HCT116 (cell line): ENCODE measurements at places on chromosomes 16 and 17. TPM values are rescaled to one million over a fixed set of nuclear protein-coding genes. Genes with fewer than 3 reads are reported as not detected.
A peak's percentile ranks its signal among the peaks of the same experiment; 100 is the strongest.

DNA sequence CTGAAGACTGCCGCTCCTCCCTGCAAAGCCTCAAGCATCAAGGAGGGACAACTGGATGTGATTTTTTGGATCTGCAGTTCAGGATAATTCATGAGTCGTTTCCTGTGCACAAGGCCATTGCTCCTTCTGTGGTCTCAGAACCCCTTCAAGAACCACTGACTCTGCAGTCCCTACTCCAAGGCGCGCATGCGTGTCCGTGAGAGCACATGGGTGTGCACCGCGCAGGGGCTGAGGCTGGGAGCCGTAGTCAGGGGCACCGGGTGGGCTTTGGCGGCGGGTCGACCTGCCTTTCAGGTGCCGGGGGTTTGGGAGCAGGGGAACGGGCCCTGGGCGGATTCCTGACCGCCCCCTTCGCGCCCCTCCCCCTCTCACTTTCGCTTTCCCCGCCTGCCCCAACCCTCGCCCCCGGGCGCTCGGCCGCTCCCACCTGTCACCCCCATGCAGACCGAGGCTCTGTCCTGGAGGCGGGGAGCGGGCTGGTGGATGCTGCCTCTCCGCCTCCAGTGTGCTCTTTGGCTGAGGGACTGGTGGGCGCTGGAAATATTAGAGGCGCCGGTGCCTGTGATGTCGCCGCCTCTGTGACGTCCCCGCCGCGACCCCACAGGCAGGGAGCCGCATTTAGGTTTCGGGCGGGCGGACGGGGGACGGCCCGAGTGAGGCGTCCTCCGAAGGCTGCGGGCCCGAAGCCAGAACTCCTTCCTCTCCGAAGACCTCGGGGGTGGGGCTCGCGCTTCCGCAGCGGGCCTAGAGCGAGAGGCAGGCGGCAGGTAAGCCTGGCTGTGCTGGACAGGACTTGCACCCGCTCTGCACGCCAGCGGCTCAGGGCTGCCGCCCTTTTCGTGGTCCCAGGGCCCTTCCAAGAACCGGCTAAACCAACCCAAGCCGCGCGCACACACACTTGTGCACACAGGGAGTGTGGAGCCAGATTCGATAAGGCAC, at the start of gene SPATA32:
Gene SPATA32, minus strand, starts transcription at position 518 of the 939 bp plus-strand sequence. Its CDS starts 78 bp downstream, at position 440.
- no peaks in the 10 kb centered on the region for H3K27me3 ChIP-seq
- no peak for DNase-seq
- H3K27ac ChIP-seq, result no peak within 1 kb of the TSS
- H3K36me3 ChIP-seq, result peaks cover 14% of the 10 kb centered on the region

DNA sequence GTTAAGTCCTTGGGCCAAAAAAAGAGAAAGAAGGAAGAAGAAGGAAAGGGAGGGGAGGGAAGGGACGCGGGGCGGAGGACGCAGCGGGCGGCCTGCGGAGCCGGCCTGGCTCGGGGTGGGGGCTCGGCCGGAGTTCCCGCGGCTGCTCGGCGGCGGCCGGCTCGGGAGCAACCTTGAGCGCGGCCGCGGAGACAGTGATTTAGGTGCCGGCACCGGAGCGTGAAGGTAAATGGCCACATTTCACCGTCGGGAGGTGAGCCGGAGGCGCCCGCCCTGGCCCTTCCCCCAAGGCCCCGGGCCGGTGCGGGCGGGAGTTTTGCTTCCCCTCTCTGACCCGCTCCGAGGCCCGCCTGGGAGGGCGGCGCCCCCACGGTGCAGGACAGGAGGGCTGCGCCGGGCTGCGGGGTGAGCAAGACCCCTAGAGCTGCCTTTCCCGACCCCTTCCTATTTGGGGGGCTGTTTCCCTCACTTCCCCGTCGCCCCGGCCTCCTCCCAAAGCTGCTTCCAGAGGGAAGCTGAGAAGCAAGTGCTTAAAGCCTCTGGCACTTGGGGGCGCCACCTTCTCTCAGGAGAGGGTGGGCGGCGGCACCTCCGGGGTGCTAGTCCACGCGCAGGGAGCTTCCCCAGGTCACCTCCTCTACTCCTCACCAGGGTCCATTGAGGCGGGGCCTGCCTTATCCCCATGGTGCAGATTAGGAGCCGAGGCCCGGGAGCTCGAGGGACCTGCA, 56.5 kb downstream of the MRM1 start:
- no peaks in the 10 kb centered on the region for H3K36me3 ChIP-seq
- H3K27me3 ChIP-seq, result no peaks in the 10 kb centered on the region
- H3K4me3 ChIP-seq, result no peak overlapping the region
- H3K27ac ChIP-seq, result no peak overlapping the region
- DNase-seq, result no peak

GRCh38 chr17:2380226-2380922, 20.5 kb downstream of the MNT start:
- DNase-seq, result no peak
- no peak overlapping the region for H3K27ac ChIP-seq
- H3K36me3 ChIP-seq, result peaks cover 3% of the 10 kb centered on the region; the same call in 1 of the 2 replicates
- no peak overlapping the region for H3K4me3 ChIP-seq
- H3K4me1 ChIP-seq, result no peaks in the 10 kb centered on the region
- H3K27me3 ChIP-seq, result no peaks in the 10 kb centered on the region

DNA sequence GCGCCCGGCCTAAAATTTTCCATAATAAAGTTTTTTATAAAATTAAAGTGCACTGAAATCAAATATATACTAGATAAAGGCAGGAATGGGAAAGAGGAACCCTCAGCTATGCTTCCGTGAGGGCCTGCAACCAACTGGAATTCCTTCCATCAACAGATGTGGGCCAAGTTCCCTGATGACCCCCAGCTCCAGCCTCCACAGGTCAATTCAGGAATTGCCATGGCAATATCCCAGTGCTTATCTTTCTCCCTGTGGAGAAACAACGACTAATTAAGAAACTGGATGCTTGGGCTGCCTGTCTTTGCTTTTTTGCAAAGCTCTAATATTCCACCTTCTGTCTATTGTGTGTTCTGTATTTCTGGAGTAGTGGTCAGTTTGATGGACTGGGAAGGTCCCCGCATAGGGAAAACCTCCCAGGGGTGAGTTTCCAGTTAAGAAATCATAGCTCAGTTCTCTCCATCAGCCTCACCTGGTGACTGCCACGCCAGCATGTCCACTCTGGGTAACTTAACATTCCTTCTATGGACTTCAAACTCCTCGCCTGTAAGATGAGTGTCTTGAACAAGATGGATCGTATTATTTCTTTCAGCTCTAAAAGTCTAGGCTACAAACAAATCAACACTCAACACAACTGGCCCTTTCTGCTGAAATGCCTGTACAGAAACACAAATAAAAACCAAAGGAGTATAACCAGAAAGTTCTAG, 67.9 kb downstream of the CREBBP start:
- H3K27me3 ChIP-seq, result no peaks in the 10 kb centered on the region
- H3K4me1 ChIP-seq, result no peaks in the 10 kb centered on the region
- H3K36me3 ChIP-seq, result 0 out of 2 replicates have a peak, but pooled peaks cover 2% of the 10 kb centered on the region
- H3K27ac ChIP-seq, result no peak overlapping the region

DNA sequence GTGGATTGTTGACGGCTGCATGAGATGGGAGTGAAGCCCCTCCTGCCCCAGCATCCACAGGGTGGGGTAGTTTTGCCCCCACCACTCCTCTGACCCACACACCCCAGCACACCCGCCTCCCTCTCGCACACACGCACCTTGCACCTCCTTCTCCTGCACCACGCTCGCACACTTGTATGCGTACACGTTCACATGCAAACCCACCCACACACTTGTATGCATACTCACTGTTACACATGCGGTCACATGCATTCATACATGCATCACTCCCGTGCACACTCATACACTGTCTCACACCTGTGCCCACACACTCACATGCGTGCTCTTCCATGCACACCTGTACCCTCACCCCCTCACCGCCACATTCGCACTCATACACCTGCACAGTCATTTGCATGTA, 70.5 kb upstream of the CIBAR2 start:
- no peaks in the 10 kb centered on the region for H3K27me3 ChIP-seq
- H3K4me1 ChIP-seq, result no peaks in the 10 kb centered on the region
- no peaks in the 10 kb centered on the region for H3K36me3 ChIP-seq
- no peak for DNase-seq
- H3K27ac ChIP-seq, result no peak overlapping the region

DNA sequence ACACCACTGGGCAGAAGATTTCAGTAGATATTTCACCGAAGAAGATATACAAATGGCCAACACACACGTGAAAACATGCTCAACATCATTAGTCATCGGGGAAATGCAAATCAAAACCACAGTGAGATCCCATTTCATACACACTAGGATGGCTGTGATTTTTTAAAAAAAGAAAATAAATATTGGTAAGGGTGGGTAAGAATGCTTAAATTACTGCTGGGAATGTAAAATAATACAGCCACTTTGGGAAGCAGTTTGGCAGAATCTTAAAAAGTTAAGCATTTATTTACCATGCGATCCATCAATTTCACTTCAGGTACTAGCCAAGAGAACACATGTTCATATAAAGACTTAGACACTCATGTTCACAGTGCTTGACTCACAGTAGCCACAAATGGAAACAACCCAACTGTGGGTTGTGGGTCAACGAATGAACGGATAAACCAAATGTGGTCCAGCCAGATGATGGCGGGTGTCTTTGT, 6.5 kb upstream of the C16orf74 start:
- no peak for DNase-seq
- peaks cover 18% of the 10 kb centered on the region; the same call in 1 of the 2 replicates for H3K4me1 ChIP-seq
- no peak overlapping the region for H3K4me3 ChIP-seq
- H3K27me3 ChIP-seq, result peaks cover 3% of the 10 kb centered on the region; the same call in 1 of the 2 replicates
- no peak overlapping the region for H3K27ac ChIP-seq

The RCVRN gene
- total RNA-seq, result not detected

DNA sequence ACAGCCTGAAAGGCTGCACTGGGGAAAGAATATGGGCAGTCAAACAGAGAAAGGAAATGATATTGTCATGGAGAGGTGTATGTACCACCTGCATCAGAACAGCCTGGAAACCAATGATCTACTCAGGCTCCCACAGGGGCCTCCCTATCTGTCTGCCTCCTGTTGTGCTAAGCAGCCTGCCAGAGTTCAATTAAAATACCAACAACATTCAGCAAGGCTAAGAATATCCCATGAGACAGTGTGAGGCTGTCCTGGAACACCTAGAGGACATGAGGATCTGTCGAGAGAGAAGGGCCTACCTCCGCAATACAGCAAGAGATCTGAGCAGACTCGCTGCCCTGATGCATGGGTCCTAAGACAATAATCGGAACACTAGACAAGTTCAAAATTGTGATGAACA, 8.4 kb downstream of the FXR2 start:
- H3K36me3 ChIP-seq, result peaks cover 37% of the 10 kb centered on the region
- H3K4me3 ChIP-seq, result no peak overlapping the region
- no peak for DNase-seq
- H3K4me1 ChIP-seq, result no peaks in the 10 kb centered on the region
- H3K27me3 ChIP-seq, result no peaks in the 10 kb centered on the region

DNA sequence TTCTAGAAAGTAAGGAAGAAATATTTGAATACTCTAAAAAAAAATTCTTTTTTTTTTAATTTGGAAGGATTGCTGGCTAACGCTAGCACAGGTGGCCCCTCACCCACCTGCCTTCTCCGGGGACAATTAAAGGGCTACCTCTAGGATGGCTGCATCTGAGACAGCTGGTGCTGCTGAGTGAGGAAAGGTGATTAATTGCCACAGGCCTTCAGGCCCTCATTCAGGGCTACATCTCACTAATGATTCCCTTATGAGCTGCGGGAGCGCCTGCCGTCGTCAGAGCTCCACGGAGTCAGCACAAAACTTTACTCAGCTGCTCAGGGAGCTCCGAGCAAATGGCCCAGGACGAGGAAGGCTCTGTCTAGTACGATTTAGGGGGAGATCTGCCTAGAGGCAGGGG, 27.0 kb upstream of the AKTIP start:
- H3K27me3 ChIP-seq, result no peaks in the 10 kb centered on the region
- H3K27ac ChIP-seq, result no peak overlapping the region
- no peaks in the 10 kb centered on the region for H3K4me1 ChIP-seq
- no peak overlapping the region for H3K4me3 ChIP-seq
- H3K36me3 ChIP-seq, result no peaks in the 10 kb centered on the region

The KRTAP9-4 gene
- total RNA-seq, result not detected

DNA sequence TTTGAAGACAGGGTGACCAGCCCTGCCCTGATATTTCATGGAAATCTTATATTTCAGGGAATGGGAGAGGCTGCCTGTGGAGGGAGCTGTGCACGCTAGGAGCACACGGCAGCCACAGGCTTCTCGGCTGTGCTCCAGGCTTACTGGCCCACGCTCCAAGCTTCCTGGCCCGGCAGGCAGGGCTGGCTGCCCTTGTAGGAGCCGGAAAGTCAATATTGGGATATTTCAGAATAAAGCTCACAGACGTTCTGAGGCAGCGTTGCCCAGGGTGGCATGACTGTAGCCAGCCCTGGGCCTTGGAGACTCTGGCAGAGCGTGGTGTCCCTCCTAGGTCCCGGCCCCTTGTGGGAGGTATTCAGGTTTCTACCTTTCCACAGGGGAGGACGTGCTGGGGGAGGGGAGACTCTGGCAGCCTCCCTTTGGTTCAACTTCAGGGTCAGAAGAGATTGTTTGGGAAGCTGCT, 95.6 kb downstream of the NPIPB11 start:
- no peak overlapping the region for H3K4me3 ChIP-seq
- H3K4me1 ChIP-seq, result no peaks in the 10 kb centered on the region
- H3K36me3 ChIP-seq, result no peaks in the 10 kb centered on the region
- DNase-seq, result no peak
- H3K27ac ChIP-seq, result no peak overlapping the region
- H3K27me3 ChIP-seq, result no peaks in the 10 kb centered on the region

- no peaks in the 10 kb centered on the region for H3K36me3 ChIP-seq
- peak overlapping the region; percentile 98 for H3K27ac ChIP-seq
- no peaks in the 10 kb centered on the region for H3K27me3 ChIP-seq
- DNase-seq, result peak; percentile 45
- H3K4me3 ChIP-seq, result peak overlapping the region; percentile 62
These were observed 16.7 kb downstream of the SOCS3 start for GRCh38 chr17:78343187-78343542.

DNA sequence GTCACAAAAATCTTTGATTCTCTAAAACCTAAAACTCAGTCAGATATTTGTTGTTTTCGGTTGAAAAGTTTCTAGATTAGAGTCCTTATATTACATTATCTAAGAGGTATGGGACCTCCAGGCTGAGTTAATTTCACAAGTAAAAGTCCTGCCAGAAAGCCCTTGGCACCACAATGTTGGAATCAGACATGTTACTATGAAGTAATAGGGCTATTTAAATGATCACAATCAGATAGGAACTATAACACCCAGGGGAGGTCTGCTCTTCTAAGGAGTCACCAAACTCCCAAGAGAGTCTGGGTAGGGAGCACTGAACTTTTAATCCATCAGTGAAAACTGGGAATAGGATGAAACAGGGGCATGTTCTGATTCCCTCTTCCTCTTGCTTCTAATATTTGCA, 54.2 kb downstream of the WIPI1 start:
- no peak for DNase-seq
- H3K27me3 ChIP-seq, result no peaks in the 10 kb centered on the region
- peaks cover 27% of the 10 kb centered on the region for H3K4me1 ChIP-seq
- H3K4me3 ChIP-seq, result no peak overlapping the region
- no peaks in the 10 kb centered on the region for H3K36me3 ChIP-seq
- no peak overlapping the region for H3K27ac ChIP-seq

The ESRP2 gene
- total RNA-seq, result 42.5 TPM

The CXCL16 gene
- total RNA-seq, result 44.8 TPM
